Lower lobe of right lung (tissue), 2 donors: ENCODE measurements at places on chromosomes 2 and 18. TPM values are rescaled to one million over a fixed set of nuclear protein-coding genes. Genes with fewer than 3 reads are reported as not detected.

The CCDC85A gene
- 17.0 TPM for total RNA-seq

DNA sequence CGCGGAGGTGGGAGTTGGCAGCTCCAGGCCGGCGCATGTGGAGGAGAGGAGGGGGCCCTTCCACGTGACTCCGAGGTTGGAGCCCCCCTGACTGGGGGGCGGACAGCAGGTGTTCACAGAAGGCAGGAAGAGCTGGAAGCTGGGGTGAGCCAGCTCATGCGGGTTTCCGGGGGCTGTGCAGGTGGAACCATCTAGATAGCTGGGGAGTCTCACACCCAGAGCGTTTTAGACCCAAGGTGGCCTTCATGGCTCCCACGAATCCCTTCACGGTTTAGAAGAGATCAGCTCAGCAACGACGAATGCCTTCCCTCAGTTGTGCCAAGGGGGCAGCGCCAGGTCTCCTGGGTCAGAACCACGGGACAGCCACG, 740.5 kb upstream of the SALL3 start:
- no peak overlapping the region for H3K4me3 ChIP-seq
- H3K27me3 ChIP-seq: no peaks in the 10 kb centered on the region
- DNase-seq: no peak

DNA sequence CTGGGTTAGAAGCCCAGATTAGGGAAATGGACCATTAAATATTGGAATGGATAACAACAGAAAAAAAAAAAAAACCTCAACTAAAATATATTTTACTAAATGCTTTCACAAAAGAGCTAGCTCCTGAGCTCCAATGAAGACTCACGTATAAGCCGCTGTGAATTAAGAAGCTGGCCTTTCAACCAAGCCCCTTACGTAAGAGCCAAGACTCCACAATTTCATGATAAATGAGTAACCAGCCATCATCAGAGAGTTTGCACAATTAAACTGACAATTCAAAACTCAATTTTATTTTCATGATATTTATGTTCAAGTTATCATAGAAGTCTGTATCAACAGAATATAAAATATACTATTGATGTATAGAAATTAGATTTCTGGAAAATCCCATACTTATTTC, 70.7 kb upstream of the HNRNPA3 start:
- H3K27me3 ChIP-seq: no peaks in the 10 kb centered on the region
- no peaks in the 10 kb centered on the region for H3K36me3 ChIP-seq
- no peak overlapping the region for H3K4me3 ChIP-seq
- H3K4me1 ChIP-seq: no peaks in the 10 kb centered on the region
- H3K27ac ChIP-seq: no peak overlapping the region

DNA sequence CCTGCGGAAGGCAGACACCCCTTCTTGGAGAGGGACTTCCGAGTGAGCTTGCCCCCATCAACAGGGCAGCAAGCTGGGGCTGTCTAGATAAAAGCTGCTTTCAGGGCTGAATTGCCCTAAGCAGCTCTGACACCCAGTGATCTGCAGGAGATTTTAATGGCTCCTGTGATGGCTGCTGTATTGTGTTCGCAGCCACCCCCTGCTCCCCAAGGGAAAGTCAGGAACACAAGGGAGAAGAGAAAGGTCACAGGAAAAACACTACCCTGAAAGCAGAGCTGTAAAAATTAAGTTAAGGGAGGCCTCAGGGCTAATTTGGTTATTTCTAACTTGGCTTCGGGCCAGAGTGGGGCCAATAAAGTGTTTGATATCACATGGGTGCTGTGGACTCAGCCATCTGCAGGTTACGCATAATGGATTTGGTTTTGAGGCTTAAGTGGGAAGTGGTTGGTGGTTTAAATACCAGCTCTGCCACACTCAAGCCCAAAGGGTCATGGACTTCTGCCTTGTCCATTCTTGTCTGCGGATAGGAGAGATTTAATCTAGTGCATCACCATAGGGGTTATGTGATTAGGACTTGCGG, 147.6 kb downstream of the CLIP4 start:
- no peak for DNase-seq
- H3K27me3 ChIP-seq: peaks cover 1% of the 10 kb centered on the region
- H3K4me1 ChIP-seq: no peaks in the 10 kb centered on the region
- no peak overlapping the region for H3K27ac ChIP-seq
- no peaks in the 10 kb centered on the region for H3K36me3 ChIP-seq

DNA sequence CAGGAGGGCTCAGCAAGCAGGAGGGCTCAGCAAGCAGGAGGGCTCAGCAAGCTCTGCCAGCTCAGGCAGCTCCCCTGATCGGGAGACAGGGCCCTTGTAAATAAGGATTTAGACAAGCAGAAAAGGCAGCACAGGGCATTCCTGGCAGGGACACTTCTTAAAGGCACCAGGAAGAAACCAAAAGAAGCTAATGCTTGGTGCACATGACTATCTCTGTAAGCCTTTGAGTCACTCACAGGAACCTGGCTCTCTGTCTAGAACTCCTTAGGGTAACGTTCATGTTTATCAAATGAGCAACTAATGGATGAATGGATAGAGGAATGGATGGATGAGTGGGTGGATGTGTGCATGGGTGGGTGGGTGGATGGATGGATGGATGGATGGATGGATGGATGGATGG, 28.4 kb downstream of the TMEM37 start:
- no peaks in the 10 kb centered on the region for H3K36me3 ChIP-seq
- no peak for DNase-seq
- H3K4me1 ChIP-seq: peaks cover under 1% of the 10 kb centered on the region
- H3K4me3 ChIP-seq: no peak overlapping the region
- no peak overlapping the region for H3K27ac ChIP-seq
